ENCODE measurements at places on chromosomes 11 and 22. TPM values are rescaled to one million over a fixed set of nuclear protein-coding genes. Genes with fewer than 3 reads are reported as not detected.

- H3K4me1 ChIP-seq: no peaks in the 10 kb centered on the region
- no peaks in the 10 kb centered on the region for H3K36me3 ChIP-seq
- H3K27ac ChIP-seq: no peak overlapping the region
- no peak for DNase-seq
- H3K4me3 ChIP-seq: no peak overlapping the region
Measured at GRCh38 chr22:49655168-49655812, 172.4 kb downstream of the BRD1 start.

DNA sequence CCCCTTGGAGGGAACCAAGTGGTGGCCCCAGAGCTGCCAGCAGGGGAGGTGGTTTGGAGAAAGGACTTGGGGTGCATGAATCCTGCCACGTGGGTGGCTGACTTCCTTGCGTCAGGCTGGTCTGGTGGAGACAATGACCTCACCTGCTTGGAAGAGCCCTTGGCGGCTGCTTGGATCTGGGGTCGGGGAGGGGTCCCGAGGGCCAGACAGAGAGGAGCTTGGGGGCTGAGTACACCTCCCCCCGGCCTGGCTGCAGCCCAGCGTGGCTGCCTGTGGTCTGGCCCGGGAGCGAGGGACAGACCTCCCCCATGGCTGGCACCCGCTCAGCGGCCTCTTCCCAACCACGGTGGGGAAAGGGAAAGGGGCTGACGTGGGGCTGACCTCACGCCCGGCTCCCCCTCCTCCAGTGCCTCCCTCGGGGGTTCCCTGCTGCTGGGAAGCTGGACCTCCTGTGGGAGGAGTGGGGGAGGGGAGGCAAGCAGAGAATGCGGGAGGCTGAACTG lies 13.8 kb downstream of the LIF start:
- H3K36me3 ChIP-seq: no peaks in the 10 kb centered on the region
- H3K4me1 ChIP-seq: no peaks in the 10 kb centered on the region
- H3K27ac ChIP-seq: no peak overlapping the region
- no peak for DNase-seq
- H3K4me3 ChIP-seq: no peak overlapping the region
- H3K27me3 ChIP-seq: no peaks in the 10 kb centered on the region

The RIMBP3C gene
- total RNA-seq: 1.9 TPM

DNA sequence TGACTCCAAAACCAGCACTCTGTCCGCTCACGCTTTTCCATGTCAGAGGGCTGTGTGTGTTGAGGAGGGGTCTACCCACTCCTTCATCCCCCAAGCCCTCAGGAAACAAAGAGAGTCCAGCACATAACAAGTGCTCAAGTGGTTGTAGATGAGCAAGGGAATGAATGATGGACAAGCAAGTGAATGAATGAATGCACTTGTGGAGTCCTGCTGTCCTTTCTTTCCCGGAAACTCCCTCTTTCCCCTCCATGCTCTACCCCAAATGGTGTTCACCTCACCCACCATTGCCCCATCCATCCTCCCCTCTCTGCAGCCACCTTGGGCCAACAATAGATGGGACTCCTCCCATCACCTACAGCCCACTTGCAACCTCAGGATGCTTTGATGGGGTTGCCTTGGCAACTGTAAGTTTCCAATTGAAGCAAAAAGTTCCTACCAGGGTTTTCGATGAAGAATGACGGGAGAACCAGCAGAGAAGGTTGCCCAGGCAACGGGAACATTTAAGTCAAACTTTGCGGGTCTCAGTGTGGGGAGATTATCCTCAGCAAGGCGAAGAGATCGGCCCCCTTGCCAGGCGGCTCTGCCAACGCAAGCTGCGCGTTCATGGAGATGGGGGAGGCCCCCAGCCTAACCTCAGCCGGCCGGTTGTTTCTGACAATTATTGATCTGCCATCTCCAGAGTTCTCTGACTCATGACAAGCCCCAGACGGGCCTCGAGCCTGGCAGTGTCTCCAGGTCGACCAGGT lies 51.1 kb downstream of the MCM5 start:
- peaks cover 13% of the 10 kb centered on the region for H3K36me3 ChIP-seq
- H3K27ac ChIP-seq: no peak overlapping the region
- no peaks in the 10 kb centered on the region for H3K4me1 ChIP-seq
- no peak overlapping the region for H3K4me3 ChIP-seq
- H3K27me3 ChIP-seq: no peaks in the 10 kb centered on the region
- DNase-seq: no peak

DNA sequence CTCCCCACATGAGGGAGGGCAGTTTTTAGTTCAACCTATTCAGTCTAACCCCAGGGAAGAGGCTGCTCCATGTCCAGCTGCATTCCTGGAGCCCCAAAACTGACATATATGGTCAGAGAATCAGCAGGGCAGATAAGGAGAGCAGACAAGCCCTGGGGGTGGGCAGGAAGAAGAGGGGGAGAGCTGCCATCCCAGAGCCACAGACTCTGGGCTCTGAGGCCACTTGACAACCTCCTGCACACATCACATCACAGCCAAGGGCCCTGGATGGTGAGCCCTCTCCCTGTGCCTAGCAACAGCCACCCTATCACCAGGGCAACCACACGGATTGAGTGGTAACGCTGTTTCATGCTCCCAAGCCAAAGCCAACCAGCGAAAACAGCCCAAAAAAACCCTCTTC lies 3.1 kb downstream of the ARHGAP1 start:
- H3K27ac ChIP-seq: no peak overlapping the region
- H3K4me3 ChIP-seq: no peak overlapping the region
- peaks cover 28% of the 10 kb centered on the region for H3K36me3 ChIP-seq
- DNase-seq: no peak
- no peaks in the 10 kb centered on the region for H3K27me3 ChIP-seq

GRCh38 chr11:111982019-111982464 lies 43.2 kb upstream of the DLAT start:
- H3K36me3 ChIP-seq: no peaks in the 10 kb centered on the region
- no peaks in the 10 kb centered on the region for H3K27me3 ChIP-seq
- no peak overlapping the region for H3K27ac ChIP-seq
- H3K4me3 ChIP-seq: no peak overlapping the region
- H3K4me1 ChIP-seq: peaks cover 23% of the 10 kb centered on the region
- DNase-seq: peak; percentile 26

- H3K4me1 ChIP-seq: peaks cover 25% of the 10 kb centered on the region
- DNase-seq: no peak
- H3K4me3 ChIP-seq: no peak overlapping the region
- H3K27ac ChIP-seq: no peak overlapping the region
Measured at GRCh38 chr22:20553947-20554741, 46.7 kb downstream of the MED15 start.

The SEC14L3 gene
- not detected for total RNA-seq

GRCh38 chr22:39089928-39090327 lies 7.1 kb upstream of the APOBEC3H start:
- H3K27ac ChIP-seq: no peak overlapping the region
- no peaks in the 10 kb centered on the region for H3K4me1 ChIP-seq
- DNase-seq: no peak
- no peak overlapping the region for H3K4me3 ChIP-seq

GRCh38 chr22:44395118-44396005 lies 82.6 kb upstream of the SHISAL1 start:
- no peaks in the 10 kb centered on the region for H3K36me3 ChIP-seq
- H3K27ac ChIP-seq: no peak overlapping the region
- H3K27me3 ChIP-seq: no peaks in the 10 kb centered on the region
- no peak overlapping the region for H3K4me3 ChIP-seq

Data from A673 (cell line).